Heart right ventricle (tissue), 16 donors: ENCODE measurements at places on chromosomes 6 and 20. TPM values are rescaled to one million over a fixed set of nuclear protein-coding genes. Genes with fewer than 3 reads are reported as not detected.
A peak's percentile ranks its signal among the peaks of the same experiment; 100 is the strongest.

The DYNLT2 gene
- 3.4 TPM for polyA plus RNA-seq

- DNase-seq = peak; percentile 69
Measured at GRCh38 chr20:1802385-1803060, 92.7 kb upstream of the SIRPA start.

- DNase-seq = no peak
Measured at GRCh38 chr20:61483336-61484067, 231.4 kb downstream of the CDH4 start.

The PAX1 gene
- not detected for polyA plus RNA-seq
